ENCODE measurements at places on chromosomes 2 and 18.

- no peak for DNase-seq
Observed at GRCh38 chr2:54966165-54966832, 84.0 kb downstream of the RTN4 start.

- no peak for DNase-seq
Observed at GRCh38 chr18:76993573-76993972, 139.0 kb downstream of the MBP start.

DNA sequence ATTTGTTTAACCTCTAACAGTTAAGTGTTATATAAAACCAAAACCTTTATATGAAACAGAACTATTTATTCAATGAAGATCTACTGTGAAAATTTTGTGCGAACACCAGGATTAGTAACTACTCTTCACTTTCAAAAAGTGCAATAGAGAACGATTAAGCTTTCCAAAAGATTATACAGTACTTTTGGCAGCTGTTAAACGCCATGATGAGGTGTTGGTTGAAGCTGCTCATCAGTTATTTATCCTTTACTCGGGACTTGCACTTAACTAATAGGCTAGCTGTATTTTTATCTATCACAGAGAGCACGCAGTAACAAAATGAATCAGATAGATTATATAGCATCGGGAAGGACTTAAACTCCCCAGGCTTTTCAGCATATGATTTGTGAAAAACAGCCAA, 113.6 kb downstream of the GCA start:
- DNase-seq, result no peak

DNA sequence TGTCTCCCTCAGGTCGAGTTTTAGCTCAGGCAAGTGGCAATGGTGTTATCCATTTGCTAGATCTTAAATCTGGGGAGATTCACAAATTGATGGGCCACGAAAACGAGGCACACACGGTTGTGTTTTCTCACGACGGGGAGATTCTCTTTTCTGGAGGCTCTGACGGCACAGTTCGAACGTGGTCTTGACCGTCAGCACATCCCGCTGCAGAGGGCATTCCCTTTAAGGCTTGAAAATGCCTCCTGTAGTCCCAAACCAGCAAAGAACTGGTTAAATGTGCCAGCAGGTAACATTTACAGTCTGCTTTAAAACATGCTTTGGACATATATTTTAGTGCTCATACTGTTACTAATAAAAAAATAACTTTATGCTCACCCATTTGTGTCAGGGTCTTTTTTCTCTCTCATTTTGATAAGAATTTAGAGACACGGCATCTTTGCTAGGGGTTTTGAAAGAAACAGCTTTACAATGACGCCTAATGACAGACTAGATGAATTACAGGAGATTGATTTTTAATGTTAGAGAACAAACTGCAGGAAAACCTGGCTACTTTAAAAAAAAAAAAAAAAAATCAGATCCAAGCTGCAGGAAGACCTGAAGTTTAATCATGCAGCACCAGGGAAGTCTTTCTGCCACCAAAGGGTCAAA, 602 bp upstream of the VWC2L start:
- no peak for DNase-seq

GRCh38 chr2:88429929-88430328, 22.6 kb downstream of the FOXI3 start:
- DNase-seq, result no peak

DNA sequence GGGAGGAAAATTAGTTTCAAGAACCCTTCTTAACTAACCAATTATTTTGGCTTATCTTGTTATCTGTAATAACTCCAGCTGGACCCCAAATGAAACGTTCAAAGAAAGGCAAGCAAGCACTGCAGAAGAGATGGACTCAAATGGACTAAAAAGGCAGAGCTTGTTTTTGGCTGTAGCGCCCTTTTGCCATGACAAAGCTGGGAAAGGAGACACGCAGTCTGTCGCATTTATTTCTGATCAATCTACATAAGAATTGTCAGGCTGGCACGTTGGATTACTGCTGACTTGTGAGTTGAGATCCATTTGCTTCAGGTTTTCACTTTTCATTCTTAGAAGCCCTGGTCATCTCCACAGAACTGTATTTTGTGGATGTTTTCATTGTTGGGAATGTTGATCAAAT, 402.9 kb downstream of the TMEM182 start:
- no peak for DNase-seq

- DNase-seq, result no peak
Observed at GRCh38 chr18:36314754-36315153, 17.2 kb downstream of the FHOD3 start.

DNA sequence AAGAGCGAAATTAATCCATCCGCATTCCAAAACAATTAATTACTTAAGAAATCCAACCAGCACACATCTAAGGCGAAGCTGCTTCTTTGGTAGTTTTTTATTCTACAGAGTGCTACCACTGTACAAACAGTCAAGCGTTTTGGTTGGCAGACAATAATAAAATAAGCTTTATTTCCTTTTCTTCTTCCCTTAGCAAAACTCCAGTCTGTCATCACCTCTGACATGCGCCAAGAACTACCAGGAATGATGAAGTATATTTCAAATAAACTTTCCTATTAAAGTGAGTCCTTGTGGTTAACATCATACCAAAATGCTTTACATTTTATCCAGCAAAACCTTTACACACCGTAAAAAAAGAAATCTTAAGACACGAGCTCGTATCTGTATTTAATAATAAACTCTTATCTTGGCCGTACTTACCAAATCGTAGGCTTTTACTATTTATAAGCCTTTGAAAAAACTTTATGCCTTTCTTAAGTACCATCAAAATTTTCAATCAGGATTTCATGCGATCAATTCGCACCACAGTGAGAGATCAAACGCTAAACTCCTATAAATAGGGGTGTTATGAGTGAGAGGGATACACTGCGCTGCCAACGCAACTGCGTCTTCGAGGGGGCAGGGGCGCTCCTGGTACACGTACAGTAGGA, 1.3 kb downstream of the ATL2 start:
- DNase-seq, result no peak

All from DMS 273 treated with DMSO at 0.1 percent for 48 hours (cell line).